Gastrocnemius medialis (tissue), 4 donors: ENCODE measurements at places on chromosomes 16 and 17. TPM values are rescaled to one million over a fixed set of nuclear protein-coding genes. Genes with fewer than 3 reads are reported as not detected.

Gene KRTAP17-1
- not detected for total RNA-seq

DNA sequence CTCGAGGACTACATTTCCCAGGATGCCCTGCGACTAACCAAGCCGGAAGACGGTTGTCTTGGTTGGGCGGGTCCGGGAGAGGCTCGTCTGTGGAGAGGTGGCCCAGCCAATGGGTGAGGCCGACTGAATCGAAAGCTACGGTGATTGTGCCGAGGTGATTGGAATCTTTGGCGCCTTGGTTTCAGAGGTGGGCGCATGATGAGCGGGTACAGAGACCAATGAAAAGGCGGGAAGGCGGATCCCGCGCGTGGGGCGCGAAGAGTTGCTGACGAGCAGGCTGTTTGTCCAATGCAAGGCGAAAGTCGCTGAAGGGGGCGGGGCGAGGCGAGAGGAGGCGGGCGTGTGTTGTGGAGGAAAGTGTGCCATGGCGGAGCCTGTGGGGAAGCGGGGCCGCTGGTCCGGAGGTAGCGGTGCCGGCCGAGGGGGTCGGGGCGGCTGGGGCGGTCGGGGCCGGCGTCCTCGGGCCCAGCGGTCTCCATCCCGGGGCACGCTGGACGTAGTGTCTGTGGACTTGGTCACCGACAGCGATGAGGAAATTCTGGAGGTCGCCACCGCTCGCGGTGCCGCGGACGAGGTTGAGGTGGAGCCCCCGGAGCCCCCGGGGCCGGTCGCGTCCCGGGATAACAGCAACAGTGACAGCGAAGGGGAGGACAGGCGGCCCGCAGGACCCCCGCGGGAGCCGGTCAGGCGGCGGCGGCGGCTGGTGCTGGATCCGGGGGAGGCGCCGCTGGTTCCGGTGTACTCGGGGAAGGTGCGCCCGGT, at the start of gene NFATC2IP:
NFATC2IP (plus strand) TSS at position 290 of the 762 bp plus-strand sequence; CDS start at position 365, 75 bp downstream.
- H3K27ac ChIP-seq = peak within 1 kb of the TSS; percentile 88
- no peaks in the 10 kb centered on the region for H3K27me3 ChIP-seq
- DNase-seq = peak; percentile 100
- peaks cover 10% of the 10 kb centered on the region for H3K4me1 ChIP-seq

GRCh38 chr16:28527985-28528384, 10.8 kb downstream of the NUPR1 start:
- no peaks in the 10 kb centered on the region for H3K27me3 ChIP-seq
- H3K4me1 ChIP-seq = peaks cover 18% of the 10 kb centered on the region

- peak overlapping the region; percentile 8 for H3K4me3 ChIP-seq
- H3K27me3 ChIP-seq = no peaks in the 10 kb centered on the region
- H3K27ac ChIP-seq = peak overlapping the region; percentile 83
These were observed 22.6 kb downstream of the NDE1 start for GRCh38 chr16:15672514-15673167.
